Right lung (tissue), 10 donors: ENCODE measurements at places on chromosomes 7 and 10.

DNA sequence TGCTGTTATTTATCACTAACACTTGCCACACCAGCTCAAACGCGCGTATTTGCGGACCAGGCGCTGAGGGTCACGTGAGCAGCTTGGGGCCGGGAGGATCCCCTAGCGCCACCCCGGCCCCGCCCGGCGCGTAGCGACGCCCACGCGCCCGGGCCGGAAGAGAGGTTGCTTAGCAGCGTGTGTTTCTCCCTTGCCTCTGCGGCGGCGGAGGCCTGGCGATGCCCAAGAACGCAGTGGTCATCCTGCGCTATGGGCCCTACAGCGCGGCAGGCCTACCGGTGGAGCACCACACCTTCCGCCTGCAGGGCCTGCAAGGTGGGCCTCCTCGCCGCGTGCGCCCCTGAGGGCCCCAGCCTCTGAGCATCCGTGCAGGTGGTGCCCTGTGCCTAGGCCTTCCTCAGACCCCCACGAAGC lies at the start of gene C10orf53:
Gene C10orf53, plus strand, starts transcription at position 172 of the 414 bp plus-strand sequence. Its CDS starts 47 bp downstream, at position 219.
- DNase-seq, result peak; percentile 28

GRCh38 chr7:112414855-112415490 lies 35.3 kb upstream of the IFRD1 start:
- no peak for DNase-seq

DNA sequence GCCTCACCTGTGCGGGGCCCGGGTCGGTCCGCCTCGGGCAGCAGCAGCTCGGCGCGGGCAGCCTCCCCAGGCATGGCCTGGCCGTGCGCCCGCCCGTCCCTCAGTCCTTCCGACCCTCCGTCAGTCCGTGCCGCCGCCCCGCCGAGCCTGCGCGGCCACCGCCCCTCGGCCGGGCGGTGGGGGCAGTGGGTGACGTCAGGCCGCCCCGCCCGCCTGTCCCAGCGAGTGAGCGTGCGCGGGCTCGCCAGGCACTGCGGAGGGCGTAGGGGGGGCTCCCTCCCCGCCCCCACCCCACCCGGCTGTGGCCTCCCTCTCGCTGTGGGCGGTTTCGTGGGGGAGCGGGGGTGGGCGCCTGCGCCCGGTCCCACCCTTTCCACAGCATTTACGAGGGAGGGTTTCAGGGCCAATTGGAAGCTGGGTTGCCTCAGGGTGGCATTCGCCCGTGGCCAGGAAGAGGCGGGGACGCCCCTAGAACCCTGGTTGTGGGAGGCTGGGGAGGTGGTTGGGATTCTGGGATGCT lies at the start of gene NACAD:
Gene NACAD, minus strand, starts transcription at position 149 of the 520 bp plus-strand sequence. Its CDS starts 75 bp downstream, at position 74.
- DNase-seq, result peak; percentile 52

DNA sequence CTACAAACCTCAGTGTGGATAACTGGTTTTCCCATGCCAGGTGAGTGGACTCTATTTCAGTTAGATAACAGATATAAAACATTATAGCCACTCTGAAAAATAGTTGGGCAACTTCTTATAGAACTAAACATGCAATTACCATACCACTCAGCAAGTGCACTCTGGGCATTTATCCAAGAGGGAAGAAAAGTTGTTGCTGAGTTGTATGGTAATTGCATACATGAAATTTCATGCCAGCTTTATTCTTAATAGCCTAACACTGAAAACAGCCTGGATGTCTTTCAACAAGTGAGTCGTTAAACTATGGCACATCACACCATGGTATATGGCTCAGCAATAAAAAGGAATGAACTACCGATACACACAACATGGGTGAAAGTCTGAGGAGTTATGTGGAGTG lies 10.6 kb upstream of the UPP1 start:
- no peak for DNase-seq

DNA sequence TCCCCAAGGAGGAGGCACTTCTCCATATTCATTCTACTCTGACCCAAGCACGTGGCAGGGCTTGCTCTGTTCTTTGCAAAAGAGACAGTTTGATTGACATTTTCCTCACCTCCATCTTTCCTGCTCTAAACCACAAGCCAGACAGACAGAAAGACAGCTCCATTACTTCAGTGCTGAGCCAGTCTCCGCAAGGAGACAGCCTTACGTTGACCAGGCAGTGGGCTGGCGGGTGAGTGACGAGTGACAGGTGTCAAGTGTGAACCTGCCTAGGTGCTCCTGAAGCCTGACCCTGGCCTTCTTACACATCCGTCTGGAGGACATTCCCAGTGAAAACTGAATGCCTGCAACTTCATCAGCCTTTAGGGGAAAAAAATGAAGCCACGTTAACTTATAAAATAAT lies 314.6 kb downstream of the TNS3 start:
- no peak for DNase-seq

- DNase-seq, result no peak
Measured at GRCh38 chr10:69867699-69868558, 66.2 kb downstream of the COL13A1 start.
